Left kidney (tissue), 8 donors: ENCODE measurements at places on chromosomes 4 and X.

GRCh38 chr4:40629401-40630334 lies at the start of gene RBM47:
Gene RBM47, minus strand, starts transcription at chr4:40629864. Its CDS starts 190,971 bp downstream, at chr4:40438893.
- DNase-seq = peak; percentile 74

GRCh38 chr4:179291657-179292056 lies 1849.4 kb upstream of the AGA start:
- DNase-seq = no peak

DNA sequence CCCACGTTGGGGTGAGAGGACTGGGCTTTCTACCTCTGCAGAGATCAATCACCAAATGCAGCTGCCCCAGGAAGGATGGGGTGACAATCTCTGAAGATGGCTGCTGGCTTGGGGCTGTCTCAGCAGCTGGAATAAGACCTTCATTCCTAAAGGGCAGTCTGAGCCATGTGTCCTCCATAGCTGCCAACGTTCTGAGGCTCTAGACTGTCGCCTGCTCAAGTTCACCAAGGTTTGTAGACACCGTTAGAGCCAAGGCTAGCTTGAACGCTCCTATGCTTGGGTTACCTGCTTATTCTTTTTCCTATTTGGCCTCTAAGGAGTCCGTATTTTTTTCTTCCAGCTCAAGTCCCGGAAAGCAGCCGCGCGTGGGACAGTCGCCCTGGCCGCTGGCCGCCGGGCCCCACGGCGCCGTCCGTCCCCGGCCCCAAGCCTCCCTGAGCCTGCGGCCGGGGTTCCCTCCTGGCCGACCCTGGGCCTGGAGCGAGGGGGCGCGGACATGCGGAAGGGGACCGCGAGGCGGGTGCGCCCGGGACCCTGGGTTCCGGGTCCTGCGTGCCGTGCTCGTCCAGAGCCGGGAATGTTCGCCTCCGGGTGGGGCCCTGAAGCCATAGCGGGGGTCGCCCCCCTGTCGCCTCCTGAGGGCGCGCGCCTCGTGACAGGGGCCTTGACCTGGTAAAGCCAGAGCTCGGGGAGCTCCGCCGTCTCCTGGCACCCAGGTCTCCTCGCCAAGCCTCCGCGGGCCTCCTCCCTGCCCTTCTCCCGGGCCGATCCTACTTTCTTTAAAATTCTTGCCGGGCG lies 23.3 kb downstream of the MRFAP1 start:
- no peak for DNase-seq

- DNase-seq = peak; percentile 50
Observed at GRCh38 chr4:102759831-102760644, 730 bp downstream of the MANBA start.

DNA sequence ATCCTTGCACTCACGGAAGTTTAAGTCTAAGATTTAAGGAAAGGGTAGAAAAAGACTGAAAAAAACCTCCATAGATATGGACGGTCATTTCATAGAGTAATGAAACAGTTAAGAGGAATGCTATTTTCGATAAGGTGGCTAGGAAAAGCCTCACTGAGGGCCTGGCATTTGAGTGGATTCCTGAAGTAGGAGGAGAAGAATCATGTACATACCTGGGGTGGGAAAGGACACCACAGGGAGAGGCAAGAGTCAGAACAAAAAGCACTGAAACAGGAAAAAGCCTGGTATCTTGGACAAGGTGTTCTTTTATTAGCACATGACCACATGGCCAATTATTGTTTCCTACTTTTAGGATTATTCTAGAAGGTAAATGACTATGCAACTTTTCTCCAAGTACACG lies 547.2 kb upstream of the DIPK2B start:
- no peak for DNase-seq

- DNase-seq = no peak
Observed at GRCh38 chr4:165351359-165352130, 24.1 kb downstream of the MSMO1 start.

DNA sequence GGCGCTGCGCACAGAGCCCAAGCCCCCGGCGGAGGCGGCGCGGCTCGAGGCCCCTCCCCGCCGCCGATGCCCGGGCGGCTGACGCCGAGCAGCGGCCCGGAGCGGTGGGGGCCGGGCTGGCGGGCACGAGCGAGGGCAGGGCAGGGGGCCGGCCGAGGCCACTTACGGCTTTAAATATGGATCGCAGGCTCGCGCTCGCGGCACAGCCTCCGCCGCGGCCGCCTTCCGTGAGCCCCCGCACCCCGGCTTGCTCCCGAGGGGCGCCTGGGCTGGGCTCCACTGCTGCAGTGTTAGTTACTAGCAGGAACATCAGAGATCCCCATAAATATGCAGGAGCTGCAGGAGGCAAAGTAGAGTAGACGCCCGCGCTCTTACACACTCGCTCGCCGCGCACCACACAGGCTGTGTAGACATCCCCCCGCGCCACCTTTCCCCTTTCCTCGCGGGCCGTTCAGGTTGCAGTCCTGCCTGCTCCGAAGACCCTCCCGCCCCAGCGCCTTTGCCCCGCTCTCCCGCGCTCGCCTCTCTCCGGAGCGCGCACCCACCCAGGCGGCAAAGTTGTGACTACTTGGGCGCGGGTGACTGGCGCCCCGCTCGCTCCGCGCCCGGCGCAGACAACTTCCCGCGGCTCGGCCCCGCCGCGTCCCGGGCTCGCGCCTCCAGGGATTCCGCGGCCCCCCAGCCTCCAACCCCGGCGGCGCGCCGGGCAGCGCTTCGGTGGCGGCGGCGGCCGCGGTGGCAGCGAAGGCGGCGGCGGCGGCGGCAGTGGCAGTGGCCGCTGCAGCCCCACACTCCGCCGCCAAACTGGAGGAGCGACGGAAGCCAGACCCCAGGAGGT lies 152.0 kb upstream of the SLC4A4 start:
- DNase-seq = peak; percentile 56

DNA sequence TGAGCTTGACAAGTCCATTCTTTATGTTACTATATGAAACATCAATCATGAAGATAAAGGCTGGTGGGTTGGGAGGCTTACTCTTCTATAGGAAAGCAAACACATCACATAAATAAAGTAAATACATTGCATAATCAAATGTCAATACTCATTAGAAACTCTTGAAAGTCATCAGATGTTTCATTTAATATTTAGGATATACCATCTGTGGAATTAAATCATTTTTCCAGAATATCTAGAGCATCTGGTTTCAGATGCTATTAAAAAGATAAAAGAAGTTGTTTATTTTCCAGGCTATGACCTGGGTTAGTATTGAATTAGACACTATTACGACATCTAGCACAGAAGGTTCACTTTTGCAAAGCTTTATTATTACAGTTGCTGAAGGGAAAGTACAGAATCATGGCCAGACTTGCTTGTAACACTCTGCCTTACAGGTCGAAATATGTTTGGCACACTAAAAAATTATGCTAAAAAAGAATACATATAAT lies 72.6 kb downstream of the METTL14 start:
- DNase-seq = peak; percentile 36

- DNase-seq = no peak
Observed at GRCh38 chr4:103645991-103646390, 73.8 kb downstream of the TACR3 start.

DNA sequence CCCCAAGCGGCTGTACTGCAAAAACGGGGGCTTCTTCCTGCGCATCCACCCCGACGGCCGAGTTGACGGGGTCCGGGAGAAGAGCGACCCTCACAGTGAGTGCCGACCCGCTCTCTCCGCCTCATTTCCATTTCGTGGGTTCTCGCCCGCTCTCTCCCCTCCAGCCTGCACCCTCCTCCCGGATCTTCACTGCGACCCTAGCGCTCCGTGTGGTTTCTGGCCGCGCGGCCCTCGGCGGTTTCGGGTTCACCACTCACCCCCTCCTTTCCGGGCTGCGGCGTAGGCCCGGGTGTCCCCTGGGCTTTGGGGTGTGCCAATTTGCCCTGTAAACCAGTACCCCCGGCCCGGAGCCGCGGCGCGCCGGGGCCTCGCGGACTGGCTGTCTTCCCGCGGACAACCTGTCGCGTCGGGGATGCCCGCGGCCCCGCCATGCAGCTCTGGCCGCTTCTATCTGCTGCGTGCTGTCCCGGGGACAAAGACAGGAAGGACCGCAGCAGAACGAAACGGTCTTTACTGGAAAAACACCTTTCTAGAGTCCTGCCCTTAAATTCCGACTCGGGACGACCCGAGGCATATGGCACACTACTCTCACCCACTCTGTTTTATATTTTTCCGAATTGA lies 737 bp downstream of the FGF2 start:
- DNase-seq = peak; percentile 49

DNA sequence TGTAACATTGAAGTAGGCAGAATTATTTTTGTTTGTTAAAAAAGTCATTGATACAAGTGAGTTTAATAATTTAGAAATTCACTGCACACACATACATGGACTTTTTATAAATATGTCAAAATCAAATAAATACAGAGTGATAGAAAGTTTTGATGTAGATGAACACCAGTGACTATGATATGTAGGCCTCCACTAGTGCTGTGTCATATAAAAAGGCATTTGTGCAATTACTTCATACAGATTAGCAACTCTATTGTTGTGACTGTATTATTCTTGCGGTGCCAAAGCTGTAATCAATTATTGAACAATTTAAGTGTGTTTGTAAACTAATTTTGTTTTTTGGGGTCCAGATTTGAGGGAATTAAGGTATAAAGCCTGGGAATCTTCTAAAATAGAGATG lies 366.2 kb upstream of the PITX2 start:
- DNase-seq = no peak
